ENCODE measurements at places on chromosomes 5 and 9. TPM values are rescaled to one million over a fixed set of nuclear protein-coding genes. Genes with fewer than 3 reads are reported as not detected.

DNA sequence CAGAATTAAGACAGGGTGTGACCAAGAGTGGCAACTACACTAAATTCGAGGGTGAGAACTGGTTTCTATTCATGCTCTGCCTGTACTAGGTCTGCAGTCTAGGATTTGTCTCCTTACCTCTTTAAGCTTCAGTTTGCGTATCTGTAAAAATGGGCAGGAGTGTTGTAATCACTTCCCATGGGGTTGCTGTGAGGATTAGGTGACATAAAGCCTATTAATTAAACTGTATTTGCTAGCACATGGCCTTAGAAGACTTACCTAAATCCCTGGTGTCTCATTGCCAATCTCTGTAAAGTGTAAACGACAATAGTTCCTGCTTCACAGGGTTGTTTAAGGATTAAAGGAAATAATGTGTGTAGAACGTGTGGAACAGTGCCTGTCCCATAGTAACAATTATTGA is 193.6 kb downstream of the DRD1 start:
- no peaks in the 10 kb centered on the region for H3K27me3 ChIP-seq
- no peaks in the 10 kb centered on the region for H3K36me3 ChIP-seq
- no peak for DNase-seq
- H3K4me1 ChIP-seq = peaks cover 14% of the 10 kb centered on the region
- H3K4me3 ChIP-seq = no peak overlapping the region
- H3K27ac ChIP-seq = no peak overlapping the region

DNA sequence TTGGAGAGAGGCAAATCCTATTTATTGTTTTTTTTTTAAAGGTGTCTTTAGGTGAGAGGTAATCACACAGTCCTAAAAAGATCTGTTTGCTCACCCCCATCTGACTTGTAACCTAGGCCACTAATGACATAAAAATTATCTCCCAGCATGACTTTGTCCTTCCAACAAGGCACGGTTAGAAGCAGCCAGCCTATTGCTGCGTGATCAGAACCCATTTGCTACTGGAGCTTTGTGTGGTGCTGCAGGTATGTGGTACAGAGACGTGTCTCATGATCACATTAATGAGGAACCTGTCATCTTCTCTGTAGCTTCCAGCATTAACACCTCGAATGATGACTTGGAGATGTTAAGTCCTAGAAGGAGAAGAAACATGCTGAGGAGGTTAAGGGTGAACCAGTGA is 555.8 kb upstream of the TLE4 start:
- DNase-seq = no peak
- H3K4me3 ChIP-seq = no peak overlapping the region
- H3K27me3 ChIP-seq = no peaks in the 10 kb centered on the region
- peaks cover 35% of the 10 kb centered on the region for H3K4me1 ChIP-seq
- no peaks in the 10 kb centered on the region for H3K36me3 ChIP-seq

DNA sequence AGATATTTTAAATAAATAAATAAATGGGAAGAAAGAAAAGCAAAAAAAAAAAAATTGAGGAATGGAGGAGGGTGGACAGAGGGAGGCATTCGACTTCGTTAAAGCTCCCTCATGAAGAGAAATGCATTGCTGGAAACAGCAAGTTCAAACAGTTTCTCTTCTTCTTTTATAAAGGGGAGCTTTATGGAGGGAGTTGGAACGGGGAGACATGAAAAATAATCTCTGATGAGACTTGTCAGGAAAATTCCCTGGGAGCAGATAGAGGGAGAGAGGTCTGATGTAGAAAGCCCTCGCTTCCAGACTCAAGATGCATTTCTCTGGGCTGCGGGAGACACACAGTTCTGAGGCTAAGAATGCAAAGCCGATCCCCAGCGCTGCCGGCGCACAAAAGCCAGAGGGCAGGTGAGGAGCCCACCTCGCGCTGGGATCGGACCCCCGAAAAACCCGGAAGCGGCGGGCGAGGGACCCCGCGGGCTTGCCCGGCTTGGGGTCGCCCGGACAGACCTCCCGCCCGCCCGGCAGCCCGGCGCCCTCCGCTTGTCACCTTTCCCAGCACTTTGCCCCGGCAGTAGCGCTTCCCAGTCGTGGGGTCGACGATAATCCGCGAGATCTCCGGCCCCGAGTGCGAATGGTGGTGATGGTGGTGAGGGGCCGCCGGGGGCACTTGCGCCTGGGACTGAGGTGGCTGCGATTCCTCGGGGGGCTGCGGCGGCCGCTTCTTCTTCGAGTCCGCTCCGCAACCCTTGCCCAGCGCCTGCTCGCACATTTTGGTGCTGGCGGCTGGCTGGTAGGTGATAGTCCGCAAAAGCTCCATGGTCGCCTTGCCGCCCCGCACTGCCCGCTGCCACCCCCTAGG is 512 bp downstream of the PLK2 start:
- H3K27ac ChIP-seq = peak overlapping the region; percentile 91
- H3K36me3 ChIP-seq = peaks cover 16% of the 10 kb centered on the region
- DNase-seq = no peak
- peak overlapping the region; percentile 100 for H3K4me3 ChIP-seq

DNA sequence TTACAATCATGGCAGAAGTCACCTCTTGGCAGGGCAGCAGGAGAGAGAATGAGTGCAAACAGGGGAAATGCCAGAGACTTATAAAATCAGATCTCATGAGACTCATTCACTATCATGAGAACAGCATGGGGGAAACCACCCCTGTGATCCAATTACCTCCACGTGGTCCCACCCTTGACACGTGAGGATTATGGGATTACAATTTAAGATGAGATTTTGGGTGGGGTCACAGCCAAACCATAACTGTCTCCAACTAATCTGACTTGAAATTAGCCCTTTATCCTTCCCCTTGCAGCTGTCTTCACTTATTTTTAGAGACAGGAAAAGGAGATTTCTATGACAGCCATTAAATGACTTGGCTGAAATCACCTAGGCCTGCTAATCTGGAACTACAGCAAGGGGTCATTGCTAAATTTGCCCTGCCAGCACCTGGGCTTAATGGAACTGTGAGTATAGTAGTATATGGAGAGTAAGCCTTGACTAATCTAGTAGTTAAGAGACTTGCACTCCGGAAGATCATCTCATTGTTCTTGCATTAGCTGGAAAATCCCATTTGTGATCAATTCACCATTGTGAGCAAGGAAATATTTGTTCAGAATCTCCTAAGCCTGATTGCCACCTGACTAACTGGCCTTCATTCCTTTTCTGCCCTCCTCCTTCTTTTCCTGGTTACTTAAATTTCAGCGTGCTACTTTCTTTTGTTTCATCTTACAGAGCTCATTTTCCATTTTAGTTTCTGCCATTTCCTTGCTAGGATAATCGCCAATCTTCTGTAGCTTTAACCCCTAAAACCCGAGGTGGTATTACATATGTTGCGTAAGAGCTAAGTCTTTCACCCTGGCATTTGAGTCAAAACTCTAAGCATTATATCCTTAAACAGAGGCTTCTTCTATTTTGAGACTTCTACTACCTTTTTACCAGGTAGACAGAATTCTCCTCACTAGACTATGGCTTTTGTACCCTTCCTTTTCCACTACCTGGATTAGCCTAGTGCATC is 65.3 kb upstream of the RUSC2 start:
- H3K4me3 ChIP-seq = no peak overlapping the region
- H3K36me3 ChIP-seq = no peaks in the 10 kb centered on the region
- H3K27me3 ChIP-seq = no peaks in the 10 kb centered on the region
- DNase-seq = no peak

- H3K27me3 ChIP-seq = no peaks in the 10 kb centered on the region
- H3K27ac ChIP-seq = no peak overlapping the region
- H3K36me3 ChIP-seq = no peaks in the 10 kb centered on the region
- no peaks in the 10 kb centered on the region for H3K4me1 ChIP-seq
Observed at GRCh38 chr9:76638001-76638400, 126.2 kb upstream of the PCA3 start.

DNA sequence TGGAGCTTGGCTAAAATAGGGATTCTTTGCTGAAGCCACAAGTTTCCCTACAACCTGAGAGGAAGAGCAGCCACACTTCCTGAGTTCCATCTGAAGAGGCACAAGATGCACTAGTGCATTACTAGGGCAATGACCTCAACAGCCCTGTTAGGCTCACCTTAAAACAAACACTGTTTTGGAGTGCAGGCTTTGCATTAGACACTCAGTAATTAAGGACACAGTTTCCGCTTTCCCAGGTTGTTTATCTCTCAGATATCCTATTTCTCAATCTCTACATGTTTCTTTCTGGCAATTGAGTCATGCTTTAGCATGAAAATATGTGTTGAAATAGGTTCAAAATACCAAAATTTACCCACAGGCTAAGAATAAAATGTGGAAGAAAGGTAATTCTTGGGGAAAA is 34.2 kb downstream of the EMB start:
- H3K36me3 ChIP-seq = no peaks in the 10 kb centered on the region
- peak overlapping the region; percentile 22 for H3K27ac ChIP-seq

DNA sequence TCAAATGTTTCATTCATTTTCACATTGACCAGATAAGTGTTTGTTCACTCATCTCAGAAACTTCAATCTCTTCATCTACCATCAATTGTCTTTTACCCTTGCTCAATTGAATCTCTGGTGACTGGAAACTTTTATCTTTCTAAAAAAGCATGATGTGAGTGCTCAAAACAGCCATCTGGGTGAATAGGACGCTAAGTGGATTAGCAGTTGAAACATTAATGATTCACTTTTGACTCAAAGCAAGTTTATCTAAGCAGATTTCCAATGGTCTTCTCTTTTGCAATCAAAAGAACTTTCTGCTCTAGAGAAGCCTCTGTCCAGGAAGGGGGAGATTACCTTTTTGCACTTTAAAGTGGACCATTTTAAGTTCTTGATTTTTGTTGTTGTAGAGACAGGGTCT is 22.2 kb downstream of the KLF4 start:
- H3K4me3 ChIP-seq = no peak overlapping the region
- no peak for DNase-seq
- no peak overlapping the region for H3K27ac ChIP-seq
- H3K36me3 ChIP-seq = no peaks in the 10 kb centered on the region
- H3K27me3 ChIP-seq = no peaks in the 10 kb centered on the region
- H3K4me1 ChIP-seq = peaks cover 6% of the 10 kb centered on the region

- H3K4me3 ChIP-seq = no peak overlapping the region
- no peaks in the 10 kb centered on the region for H3K27me3 ChIP-seq
- no peak for DNase-seq
Observed at GRCh38 chr5:157456301-157456700, 3.7 kb upstream of the NIPAL4 start.

Gene F2RL2
- polyA plus RNA-seq = not detected

Gene C9orf50
- polyA plus RNA-seq = not detected

Gene GRAMD2B
- polyA plus RNA-seq = 42.9 TPM

DNA sequence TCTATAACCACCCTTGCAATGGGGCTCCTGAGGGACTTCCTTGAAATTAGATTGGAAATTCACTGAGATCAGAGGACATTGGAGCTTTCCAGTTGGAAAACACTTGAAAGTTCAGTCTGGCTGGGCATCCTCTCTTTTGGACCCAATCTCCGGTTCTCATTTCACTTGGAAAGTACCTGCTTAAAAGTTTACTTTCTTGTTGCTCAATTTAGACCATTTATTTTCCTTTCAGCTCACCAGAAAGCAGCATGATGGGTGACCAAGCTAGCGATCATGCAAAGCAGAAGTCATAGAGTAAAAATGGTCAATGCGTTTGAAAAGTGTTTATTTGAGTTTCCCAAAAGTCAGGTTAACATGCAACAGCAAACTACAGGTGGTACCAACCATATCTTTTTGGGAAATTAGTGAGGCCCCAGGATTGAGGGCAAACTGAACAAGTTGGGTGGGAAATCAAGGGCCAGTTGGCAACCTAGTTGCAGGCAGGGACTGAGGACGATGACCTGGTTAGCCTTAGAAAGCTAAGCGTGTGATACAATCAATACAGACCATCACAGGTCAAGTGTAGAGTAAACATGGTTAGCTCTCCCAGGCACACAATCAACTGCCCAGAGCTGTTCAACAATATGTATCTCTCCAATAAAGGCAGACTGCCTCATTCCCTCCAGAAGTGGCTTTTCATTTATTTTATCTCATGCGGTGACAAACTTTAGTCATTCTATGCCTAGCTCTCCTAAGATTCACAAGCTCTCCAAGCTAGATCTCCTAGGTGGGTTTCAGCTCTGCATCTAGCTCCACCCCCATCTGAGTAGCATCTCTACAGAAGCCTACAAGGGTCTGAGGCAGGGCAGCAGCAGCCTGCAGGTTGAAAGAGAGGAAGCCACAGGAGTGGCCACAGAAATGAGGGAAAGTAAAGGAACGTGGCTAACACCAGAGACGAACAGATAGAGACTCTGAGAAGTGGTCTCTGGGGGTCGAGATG is 136.9 kb downstream of the UGCG start:
- H3K4me1 ChIP-seq = peaks cover 17% of the 10 kb centered on the region
- H3K27ac ChIP-seq = no peak overlapping the region
- no peaks in the 10 kb centered on the region for H3K27me3 ChIP-seq
- H3K4me3 ChIP-seq = no peak overlapping the region

Gene RMRP
- polyA plus RNA-seq = 21.6 TPM

DNA sequence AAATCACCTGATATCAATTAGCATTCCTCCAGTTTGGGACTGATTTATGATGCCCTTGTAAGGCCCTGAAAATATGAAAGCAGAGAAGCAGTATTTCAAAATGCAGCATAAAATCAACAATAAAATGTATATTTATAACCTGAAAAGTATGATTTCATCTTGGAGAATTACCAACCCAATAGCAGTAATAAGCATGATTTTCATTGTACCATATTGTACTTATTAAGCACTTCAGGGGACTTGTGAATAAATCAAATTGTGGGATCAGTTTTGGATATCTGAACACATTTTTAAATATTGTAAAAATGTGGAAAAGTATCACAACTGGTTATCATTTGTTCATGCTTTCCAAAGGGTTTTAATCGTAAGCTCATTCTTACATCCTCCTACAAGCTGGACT is 250.8 kb downstream of the DMRT2 start:
- H3K4me1 ChIP-seq = no peaks in the 10 kb centered on the region
- no peak overlapping the region for H3K4me3 ChIP-seq
- H3K27ac ChIP-seq = no peak overlapping the region
- no peak for DNase-seq
- H3K36me3 ChIP-seq = no peaks in the 10 kb centered on the region

GRCh38 chr5:98206566-98206965 is 566.9 kb upstream of the RGMB start:
- H3K27me3 ChIP-seq = no peaks in the 10 kb centered on the region
- peaks cover 17% of the 10 kb centered on the region for H3K4me1 ChIP-seq
- no peak for DNase-seq
- no peaks in the 10 kb centered on the region for H3K36me3 ChIP-seq
- H3K4me3 ChIP-seq = no peak overlapping the region
- H3K27ac ChIP-seq = peak overlapping the region; percentile 29

Measured in keratinocyte (primary cell).